Placental epithelial cell (primary cell): ENCODE measurements at places on chromosomes 3 and 15. TPM values are rescaled to one million over a fixed set of nuclear protein-coding genes. Genes with fewer than 3 reads are reported as not detected.

RSRC1 gene
- 26.8 and 37.3 TPM in 2 replicates for total RNA-seq

WNT7A gene
- total RNA-seq = 2.0 and 6.8 TPM in 2 replicates

ADGRG7 gene
- 0.39 TPM in 1 of 2 replicates, not detected in the other for total RNA-seq

BUB1B gene
- total RNA-seq = 3.9 and 8.4 TPM in 2 replicates

CD47 gene
- 49.1 and 57.5 TPM in 2 replicates for total RNA-seq

SEMA7A gene
- 37.7 and 177 TPM in 2 replicates for total RNA-seq

RAB43 gene
- 16.1 and 22.0 TPM in 2 replicates for total RNA-seq

OR5K2 gene
- not detected in 2 replicates for total RNA-seq

CCNB2 gene
- 11.4 and 26.9 TPM in 2 replicates for total RNA-seq

SEMA6D gene
- 21.1 and 37.7 TPM in 2 replicates for total RNA-seq

DLEC1 gene
- total RNA-seq = 0.11 and 0.39 TPM in 2 replicates

FEZF2 gene
- not detected in 2 replicates for total RNA-seq

MESD gene
- 17.8 and 27.5 TPM in 2 replicates for total RNA-seq

CAV3 gene
- not detected in 2 replicates for total RNA-seq

FBXO40 gene
- total RNA-seq = not detected in 2 replicates

GRAMD2A gene
- 86.4 and 116 TPM in 2 replicates for total RNA-seq

ZNF385D gene
- under 0.01 TPM in 1 of 2 replicates, not detected in the other for total RNA-seq
